HFF-Myc (cell line): ENCODE measurements at places on chromosomes 5 and 9.

DNA sequence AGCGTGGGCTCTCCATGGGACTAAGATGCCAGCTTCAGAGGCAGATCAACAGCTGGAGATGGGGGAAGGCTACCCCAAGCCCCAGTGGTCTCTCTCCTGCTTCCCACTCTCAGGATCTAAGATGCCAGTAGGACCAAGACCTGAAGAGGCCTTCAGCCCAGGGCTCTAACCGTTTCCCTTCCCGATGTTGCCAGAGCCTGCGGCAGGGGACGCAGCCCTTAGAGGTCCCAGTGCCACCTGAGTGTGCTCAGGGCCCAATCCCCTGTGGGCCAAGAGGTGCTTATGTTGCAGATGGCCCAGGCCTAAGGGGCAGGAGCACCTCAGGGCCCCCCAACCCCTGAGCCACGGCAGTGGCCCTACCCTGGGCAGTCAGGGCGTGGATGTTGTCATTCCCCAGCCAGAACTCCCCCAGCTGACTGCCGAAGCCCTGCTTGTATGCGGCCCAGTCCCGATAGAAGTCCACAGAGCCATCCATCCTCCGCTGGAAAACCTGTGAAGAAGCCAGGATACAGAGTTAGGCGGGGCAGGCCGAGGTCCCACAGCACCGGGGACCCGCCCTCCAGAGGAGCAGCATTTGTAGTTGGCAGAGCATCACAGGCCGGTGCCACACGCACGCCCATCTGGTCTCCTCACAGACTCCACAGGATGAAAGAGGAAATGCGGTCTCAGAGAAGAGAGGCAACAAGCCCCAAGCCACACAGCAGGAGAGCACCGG, 5.4 kb downstream of the FCN1 start:
- DNase-seq: no peak

DNA sequence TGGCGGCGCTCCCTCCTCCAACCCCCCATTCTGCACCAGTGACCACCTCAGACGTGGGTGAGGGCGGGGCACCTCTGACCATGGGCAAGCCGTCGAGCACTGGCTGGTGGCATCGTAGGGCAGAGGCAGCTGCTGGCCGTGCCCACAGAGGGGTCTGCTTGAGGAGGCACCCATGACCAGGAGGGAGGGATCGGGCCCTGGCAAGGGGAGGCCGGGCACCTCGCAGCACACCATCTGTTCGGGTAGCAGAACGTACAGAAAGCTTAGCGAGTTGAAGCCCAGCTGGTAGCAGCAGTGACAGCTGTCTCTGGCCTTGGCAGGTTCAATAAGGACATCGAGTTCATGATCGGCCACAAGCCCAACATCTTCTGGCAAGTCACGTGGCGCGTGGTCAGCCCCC, 4.3 kb upstream of the SLC6A18 start:
- no peak for DNase-seq

DNA sequence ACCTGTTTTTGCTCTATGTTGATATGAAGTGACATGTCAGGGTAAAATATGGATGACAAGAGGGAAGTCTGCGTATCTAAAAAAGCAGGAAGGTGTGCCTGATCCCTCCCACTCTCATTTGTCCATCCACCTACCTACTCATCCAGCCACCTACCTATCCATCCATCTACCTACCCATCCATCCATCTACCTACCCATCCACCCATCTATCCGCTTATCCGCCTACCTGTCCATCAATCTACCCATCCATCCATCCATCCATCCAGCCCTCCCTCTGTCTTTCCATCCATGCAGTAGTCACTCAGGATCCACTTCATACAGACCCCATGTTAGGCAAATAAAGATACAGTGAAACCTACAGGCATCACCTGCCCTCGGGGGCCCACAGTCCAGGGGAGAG, 32.4 kb downstream of the LMX1B start:
- no peak for DNase-seq

GRCh38 chr9:98067184-98067583, 10.7 kb downstream of the NANS start:
- no peak for DNase-seq

- DNase-seq: peak; percentile 48
These were observed 100.6 kb downstream of the LHFPL2 start for GRCh38 chr5:78547731-78548615.

DNA sequence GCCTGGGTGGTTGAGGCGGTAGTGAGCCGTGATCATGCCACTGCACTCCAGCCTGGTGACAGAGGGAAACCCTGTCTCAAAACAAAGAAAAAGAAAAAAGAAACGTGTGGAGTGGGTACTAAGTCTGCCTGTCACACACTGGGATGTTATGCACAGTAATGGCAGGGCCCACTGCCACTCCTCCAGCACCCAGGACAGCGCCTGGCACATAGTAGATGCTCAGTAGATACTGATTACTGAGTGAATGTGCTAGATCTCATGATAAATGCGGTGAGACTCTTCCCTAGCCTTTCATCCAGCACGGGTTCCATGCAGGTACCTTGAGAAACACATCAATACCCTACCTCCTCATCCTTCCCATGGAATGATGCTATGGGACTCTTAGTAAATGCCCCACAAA, 87.4 kb upstream of the HSPA9 start:
- no peak for DNase-seq

DNA sequence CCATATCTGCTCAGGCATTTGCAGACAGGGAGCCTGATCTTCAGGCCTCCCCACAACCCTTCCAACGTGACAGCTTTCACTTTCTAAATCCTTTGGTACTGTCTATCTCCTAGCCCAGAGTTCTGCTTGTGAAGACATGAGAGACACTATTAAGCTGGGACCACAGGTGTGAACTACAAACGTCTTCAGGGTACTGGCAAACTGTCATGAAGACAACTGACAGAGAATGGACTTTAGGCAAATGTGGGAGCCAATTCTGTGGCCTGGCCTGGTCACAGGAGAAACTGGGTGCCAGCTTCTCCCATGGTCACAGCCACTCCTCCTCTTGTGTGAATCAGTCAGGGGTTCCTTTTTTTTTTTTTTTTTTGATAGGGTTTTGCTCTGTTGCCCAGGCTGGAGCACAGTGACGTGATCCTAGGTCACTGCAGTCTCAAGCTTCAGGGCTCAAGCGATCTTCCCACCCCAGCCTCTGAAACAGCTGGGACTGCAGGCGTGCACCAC, 10.4 kb downstream of the TRIM14 start:
- DNase-seq: no peak

- DNase-seq: peak; percentile 12
These were observed 99.7 kb upstream of the KIF2A start for GRCh38 chr5:62206150-62206829.

GRCh38 chr5:66982470-66982869, 214.1 kb downstream of the CD180 start:
- no peak for DNase-seq

DNA sequence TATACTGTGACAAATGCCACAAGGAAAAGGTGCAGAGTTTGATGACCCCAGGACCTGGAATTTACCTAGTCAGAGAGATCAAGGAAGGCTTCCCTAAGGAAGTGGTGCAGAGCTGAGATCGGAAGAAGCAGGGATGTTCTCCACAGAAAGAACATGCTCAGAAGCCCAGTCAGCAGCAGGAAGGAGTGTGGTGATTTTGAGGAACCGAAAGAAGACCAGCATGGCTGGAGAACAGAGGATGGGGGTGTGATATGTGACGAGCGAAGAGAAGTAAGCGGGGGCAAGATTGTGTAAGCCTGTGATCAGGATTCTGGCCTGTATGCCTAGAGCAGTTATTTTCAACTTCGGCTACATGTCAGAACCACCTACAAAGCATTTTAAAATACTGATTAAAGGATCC, 18.7 kb upstream of the PIK3R1 start:
- no peak for DNase-seq

- DNase-seq: no peak
These were observed 29.6 kb downstream of the MAML1 start for GRCh38 chr5:179762079-179762780.

- DNase-seq: peak; percentile 29
These were observed 271.5 kb downstream of the CCDC171 start for GRCh38 chr9:15824310-15824709.

GRCh38 chr9:32705059-32705458, 69.6 kb upstream of the TAF1L start:
- DNase-seq: no peak

DNA sequence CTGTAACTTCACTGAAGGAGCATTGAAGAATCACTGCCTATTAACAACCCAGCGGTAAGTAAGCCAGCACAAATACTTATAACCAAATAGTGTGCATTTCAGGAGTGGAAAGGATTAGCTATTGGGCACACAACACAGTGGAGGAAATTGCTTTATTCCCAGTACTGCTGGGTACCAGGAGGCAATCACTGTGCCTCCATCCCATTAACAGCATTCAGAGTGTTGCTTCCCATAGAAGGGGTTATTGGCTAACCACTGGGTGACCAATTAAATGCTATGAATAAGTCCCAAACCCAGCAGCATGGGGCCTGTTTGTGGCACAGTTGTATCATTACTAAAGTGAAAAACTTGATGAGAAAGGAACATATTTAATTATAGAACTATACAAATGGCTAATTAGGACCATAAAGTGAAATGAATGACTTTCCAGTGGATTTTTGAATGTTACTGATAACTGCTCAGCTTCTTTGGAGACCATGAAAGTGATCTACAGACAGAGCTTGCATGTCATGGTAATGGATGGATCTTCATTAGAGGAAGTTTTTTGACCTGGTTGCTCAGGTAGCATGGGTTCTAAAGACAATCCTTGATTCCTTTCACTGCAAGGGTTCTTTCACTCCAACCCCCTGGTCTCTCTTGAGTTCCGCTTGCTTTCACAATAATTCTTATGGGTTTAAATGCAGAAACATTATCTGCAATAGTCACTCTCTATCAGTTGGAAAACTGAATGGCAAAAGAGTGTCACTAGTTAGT, 413.3 kb upstream of the RORB start:
- no peak for DNase-seq

DNA sequence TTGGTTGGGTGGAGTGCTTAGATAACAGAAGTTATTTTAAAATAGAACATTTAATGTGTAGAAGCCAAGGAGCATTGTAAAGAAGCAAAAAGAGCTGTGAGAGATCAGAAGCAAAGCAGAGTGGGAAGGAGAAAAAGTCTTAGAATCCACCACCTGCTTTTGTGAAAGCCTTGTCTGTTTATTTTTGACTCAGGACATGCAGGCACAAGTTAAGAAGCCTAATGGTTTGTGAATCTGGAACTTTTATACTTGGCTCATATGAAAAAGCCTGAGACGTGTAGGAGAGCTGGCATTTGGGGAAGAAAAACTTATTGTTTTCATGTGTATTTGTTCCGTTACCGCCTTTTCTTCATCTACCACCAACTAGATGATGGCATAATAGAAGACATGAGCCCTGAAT, 38.5 kb upstream of the ITGA2 start:
- no peak for DNase-seq

DNA sequence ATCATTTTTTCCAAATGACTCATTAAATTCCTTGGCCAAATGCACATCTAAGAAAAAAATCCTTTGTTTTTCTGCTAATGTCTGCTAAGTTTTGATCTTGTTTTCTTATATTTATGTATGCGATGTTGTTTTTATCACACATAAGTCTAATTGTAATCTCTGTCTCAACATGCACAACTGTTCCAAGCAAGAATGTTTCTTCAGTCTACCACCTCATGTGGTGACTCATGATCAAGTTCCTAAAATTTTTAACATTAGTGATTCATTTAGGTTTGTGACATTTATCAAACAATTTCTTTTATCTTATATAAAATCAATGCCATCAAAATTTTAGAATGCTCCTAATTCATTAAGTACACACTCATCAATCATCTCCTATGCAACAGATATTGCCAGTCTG, 763.9 kb upstream of the FAM174A start:
- DNase-seq: no peak

DNA sequence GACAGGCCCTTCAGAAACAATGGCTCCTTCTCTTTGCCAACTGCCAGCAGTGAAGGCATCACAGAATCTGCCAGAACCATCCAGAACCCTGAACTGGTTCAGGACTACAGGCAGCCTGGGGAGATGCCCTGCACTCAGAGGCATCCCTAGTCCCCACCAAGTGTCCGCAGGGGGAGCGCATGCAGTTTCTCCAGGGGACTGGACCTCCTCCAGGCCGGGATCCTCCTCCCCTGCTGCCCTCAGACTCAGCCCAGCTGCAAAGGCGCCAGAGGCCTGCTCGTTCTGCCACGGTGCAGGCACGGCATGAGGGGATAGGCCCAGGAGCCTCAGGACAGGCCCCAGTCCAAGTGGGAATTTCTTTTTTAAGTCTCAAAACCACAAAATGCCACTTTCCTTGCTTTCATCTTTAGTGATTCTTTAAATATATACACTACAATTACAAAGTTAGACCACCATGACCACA, 72.0 kb downstream of the SEMA4D start:
- no peak for DNase-seq

DNA sequence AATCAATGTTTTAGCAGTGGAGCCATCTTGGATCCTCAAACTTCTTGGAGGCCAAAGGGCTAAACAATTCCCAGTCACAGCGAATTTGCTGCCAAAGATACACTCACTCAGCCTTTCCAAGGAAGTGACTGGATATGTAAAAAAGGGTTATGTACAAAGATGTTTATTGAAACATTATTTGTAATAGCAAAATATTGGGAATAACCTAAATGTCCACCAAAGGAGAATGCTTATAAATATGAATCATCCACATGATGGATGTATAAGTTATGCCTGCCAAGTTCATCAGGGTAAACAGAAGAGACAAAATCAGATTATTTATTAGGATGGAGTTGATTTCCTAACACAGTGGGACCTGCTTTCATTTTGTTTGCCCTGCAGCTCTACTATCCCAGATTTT, 145.2 kb upstream of the ABCA1 start:
- DNase-seq: no peak
